ENCODE measurements at places on chromosomes 11 and 22. TPM values are rescaled to one million over a fixed set of nuclear protein-coding genes. Genes with fewer than 3 reads are reported as not detected.
A peak's percentile ranks its signal among the peaks of the same experiment; 100 is the strongest.

- peak overlapping the region; percentile 78 for H3K4me3 ChIP-seq
- DNase-seq, result peak; percentile 50
- H3K27me3 ChIP-seq, result no peaks in the 10 kb centered on the region
- no peaks in the 10 kb centered on the region for H3K4me1 ChIP-seq
- no peak overlapping the region for H3K27ac ChIP-seq
Measured at GRCh38 chr11:66745356-66746235, 16.6 kb upstream of the SPTBN2 start.

- H3K4me3 ChIP-seq, result no peak overlapping the region
- H3K4me1 ChIP-seq, result peaks cover 7% of the 10 kb centered on the region
- H3K27ac ChIP-seq, result no peak overlapping the region
- no peaks in the 10 kb centered on the region for H3K27me3 ChIP-seq
- DNase-seq, result no peak
Measured at GRCh38 chr11:122711362-122711761, 55.8 kb downstream of the UBASH3B start.

DNA sequence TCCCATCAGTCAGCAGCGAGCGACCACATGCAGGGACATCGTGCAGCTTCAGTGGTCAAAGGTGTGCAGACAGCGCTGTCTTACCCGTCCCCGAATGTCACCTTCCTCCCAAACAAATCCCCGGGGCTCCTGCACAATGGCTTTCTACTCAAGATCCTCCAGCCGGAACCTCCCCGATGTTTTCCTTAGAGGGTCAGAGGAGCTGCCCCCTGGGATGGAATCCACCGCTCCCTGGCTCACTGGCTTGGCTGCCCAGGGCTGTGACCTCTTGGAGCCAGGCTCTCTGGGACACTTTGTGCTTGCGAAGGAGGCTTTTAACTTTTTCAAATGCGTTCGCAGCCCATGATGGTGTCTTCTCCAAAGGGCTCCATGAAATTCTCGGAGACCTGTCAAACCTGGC, 17.3 kb upstream of the FGF19 start:
- H3K36me3 ChIP-seq, result no peaks in the 10 kb centered on the region
- H3K4me1 ChIP-seq, result no peaks in the 10 kb centered on the region
- no peak overlapping the region for H3K27ac ChIP-seq
- no peak overlapping the region for H3K4me3 ChIP-seq

- H3K4me1 ChIP-seq, result no peaks in the 10 kb centered on the region
- no peaks in the 10 kb centered on the region for H3K27me3 ChIP-seq
Measured at GRCh38 chr11:85884581-85885021, 29.4 kb downstream of the CCDC83 start.

GRCh38 chr11:41498726-41499125, 39.3 kb upstream of the LRRC4C start:
- no peak for DNase-seq
- no peaks in the 10 kb centered on the region for H3K36me3 ChIP-seq
- no peak overlapping the region for H3K4me3 ChIP-seq
- H3K4me1 ChIP-seq, result no peaks in the 10 kb centered on the region
- H3K27ac ChIP-seq, result no peak overlapping the region

DNA sequence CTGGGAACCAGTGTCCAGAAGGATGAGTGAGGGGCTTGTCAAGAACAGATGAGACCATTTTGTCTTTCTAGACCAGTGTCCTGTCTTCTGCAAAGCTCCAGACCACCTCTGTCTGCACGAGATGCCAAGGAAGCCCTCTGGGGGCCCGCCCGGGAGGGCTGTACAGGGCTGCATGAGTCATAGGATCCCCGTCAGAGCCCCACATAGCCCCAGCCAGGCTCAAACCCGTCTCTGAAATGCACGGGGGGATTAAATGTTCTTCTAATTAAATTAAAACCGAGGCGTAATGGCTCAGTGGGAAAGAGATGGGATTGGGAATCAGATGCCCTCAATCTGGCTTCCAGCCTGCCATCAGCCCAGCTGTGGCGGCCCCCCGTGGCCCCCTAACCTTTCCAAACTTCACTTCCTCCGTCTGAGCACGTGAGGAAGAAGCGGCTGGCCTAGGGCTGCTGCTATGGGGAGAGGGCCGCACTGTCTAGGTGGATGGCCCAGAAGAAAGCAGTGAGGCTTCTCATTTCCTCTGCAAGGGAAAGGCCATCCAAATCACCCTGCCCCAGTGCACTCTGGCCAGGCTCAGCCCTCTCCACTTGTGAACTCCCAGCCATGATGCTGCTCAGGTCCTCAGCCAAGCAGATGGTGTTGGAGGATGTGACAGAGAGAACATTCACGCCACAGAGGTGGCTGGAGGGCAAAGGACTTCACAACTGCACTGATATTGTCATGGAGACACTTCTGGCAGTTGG, 32.8 kb downstream of the KCNQ1OT1 start:
- H3K27me3 ChIP-seq, result no peaks in the 10 kb centered on the region
- no peak overlapping the region for H3K27ac ChIP-seq
- DNase-seq, result no peak
- H3K36me3 ChIP-seq, result no peaks in the 10 kb centered on the region

GRCh38 chr11:70942593-70942992, 309.8 kb downstream of the SHANK2 start:
- no peaks in the 10 kb centered on the region for H3K4me1 ChIP-seq
- no peaks in the 10 kb centered on the region for H3K36me3 ChIP-seq
- no peak overlapping the region for H3K4me3 ChIP-seq

DNA sequence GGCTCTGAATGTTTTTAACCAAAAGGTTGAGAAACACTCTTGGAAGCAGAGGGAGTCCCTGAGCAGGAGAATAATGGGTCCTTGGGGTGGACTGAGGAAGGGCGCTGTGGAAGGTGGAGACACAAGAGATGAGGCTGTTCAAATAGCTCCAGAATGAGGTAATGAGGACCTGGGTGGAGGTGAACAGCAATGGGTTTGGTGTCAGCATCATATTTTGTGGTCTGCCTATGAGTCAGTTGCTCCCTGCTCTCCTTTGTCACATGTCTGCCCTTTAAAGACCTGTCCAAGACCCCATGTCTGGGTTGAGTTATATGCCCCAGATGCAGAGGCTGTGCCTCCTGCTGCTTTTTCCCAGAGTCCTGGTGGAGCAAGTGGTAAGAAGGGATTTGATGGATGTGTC, 113.6 kb downstream of the BARX2 start:
- no peaks in the 10 kb centered on the region for H3K27me3 ChIP-seq
- no peaks in the 10 kb centered on the region for H3K4me1 ChIP-seq
- no peaks in the 10 kb centered on the region for H3K36me3 ChIP-seq
- H3K4me3 ChIP-seq, result no peak overlapping the region

DNA sequence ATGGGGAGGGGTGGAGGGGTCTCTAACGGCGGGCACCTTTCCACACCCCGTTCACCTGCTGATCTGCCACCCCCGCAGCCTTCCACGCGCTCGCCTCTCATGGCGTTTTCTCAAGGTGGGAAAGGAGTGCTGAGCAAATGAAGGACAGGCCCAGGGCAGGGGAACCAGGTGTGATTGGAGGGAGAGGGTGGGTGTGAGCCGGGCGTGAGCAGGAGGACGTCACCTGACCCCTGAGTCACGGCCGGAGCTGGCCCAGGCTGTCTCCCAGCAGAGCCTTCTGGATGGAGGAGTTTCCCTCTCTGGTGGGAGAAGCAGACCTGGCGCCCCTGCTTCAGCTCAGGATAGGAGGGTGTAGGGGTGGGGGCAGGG, 14.0 kb upstream of the ARHGAP8 start:
- H3K4me3 ChIP-seq, result no peak overlapping the region
- no peak overlapping the region for H3K27ac ChIP-seq
- DNase-seq, result no peak

DNA sequence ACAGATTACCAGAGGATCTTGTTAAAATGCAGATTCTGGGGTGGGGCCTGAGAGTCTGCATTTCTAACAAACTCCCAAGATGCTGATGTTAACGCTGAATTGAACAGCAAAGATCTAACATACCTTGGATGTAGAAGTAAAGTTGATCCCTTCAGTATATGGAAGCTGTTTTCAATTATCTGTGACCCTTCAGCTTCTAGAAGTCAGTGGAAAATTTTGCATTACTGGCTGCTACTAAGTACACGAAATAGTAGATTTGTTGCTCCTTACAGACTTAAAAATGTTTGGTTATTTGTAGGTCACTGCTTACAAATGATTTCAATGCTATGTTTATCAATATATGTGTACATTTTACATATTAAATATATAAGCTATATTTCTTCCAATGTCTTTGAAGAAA, 107.4 kb downstream of the ARHGAP42 start:
- H3K27ac ChIP-seq, result no peak overlapping the region
- no peak for DNase-seq
- no peaks in the 10 kb centered on the region for H3K36me3 ChIP-seq
- H3K4me3 ChIP-seq, result no peak overlapping the region
- no peaks in the 10 kb centered on the region for H3K27me3 ChIP-seq
- H3K4me1 ChIP-seq, result no peaks in the 10 kb centered on the region

DNA sequence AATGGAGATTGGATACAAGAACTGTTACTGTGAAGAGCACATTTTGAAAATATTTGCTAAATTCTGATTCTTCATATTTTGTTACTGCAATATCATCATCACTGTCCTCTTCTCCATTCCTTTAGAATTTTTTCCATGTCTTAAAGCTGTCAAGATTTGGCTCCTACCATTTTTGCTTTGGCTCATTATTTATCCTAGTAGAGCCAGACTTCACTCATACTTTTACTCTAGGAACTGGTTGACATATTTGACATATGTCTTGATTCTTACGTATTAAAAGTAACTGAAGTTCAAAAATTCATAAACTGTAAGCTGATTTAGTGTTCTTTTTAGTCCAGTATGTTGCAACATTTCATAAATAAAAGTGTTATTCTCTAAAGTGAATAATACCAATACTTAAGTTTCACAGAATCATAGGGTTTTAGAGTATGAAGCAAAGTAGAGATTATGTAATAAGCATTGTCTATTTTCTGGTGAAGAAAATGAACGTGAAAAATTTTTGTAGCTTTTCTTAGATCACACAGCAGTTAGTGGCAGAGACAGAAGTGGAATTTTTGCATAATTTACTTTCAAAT, 225.6 kb downstream of the TMEM135 start:
- no peak overlapping the region for H3K27ac ChIP-seq
- no peaks in the 10 kb centered on the region for H3K36me3 ChIP-seq
- no peaks in the 10 kb centered on the region for H3K4me1 ChIP-seq
- H3K27me3 ChIP-seq, result no peaks in the 10 kb centered on the region

DNA sequence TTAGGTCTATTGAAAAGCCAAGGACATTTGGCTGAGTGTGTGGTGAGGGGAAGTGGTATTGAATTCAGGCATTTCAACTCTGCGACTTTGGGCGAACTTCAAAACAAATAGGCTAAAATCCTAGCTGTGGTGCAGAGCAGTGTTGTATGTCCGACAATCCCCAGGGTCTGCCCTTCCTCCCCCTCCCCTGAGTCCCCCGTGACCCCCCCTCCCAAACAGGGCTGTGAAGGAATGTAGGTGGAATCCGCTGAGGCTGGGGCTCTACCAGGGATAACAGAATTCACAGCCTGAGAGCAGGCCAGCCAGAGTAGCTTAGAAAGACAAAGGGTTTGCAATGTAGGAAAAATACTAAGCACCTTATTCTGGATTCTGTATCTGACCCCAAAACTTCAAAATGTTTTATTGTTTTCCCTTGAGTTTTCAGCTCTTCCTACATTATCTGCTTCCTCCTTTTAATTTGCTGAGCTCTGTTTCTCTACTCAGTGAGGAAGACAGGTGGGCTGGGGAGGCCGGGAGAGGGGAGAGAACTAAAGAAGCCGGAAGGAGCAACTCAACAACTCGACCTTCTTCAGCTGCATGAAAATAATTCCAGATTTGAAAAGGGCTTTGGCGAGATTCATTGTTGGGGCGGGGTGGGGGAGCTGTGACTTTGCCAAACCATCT, 315.2 kb downstream of the BLID start:
- H3K36me3 ChIP-seq, result no peaks in the 10 kb centered on the region
- no peak for DNase-seq
- H3K4me1 ChIP-seq, result no peaks in the 10 kb centered on the region
- no peak overlapping the region for H3K27ac ChIP-seq
- no peak overlapping the region for H3K4me3 ChIP-seq

- no peak overlapping the region for H3K4me3 ChIP-seq
- no peaks in the 10 kb centered on the region for H3K27me3 ChIP-seq
- no peaks in the 10 kb centered on the region for H3K36me3 ChIP-seq
Measured at GRCh38 chr11:83613767-83614121, 327.6 kb upstream of the CCDC90B start.

- peaks cover 19% of the 10 kb centered on the region for H3K4me1 ChIP-seq
- no peak overlapping the region for H3K27ac ChIP-seq
- DNase-seq, result no peak
- H3K36me3 ChIP-seq, result peaks cover 37% of the 10 kb centered on the region
- no peaks in the 10 kb centered on the region for H3K27me3 ChIP-seq
Measured at GRCh38 chr11:62603072-62603408, 1.4 kb upstream of the MTA2 start.

DNA sequence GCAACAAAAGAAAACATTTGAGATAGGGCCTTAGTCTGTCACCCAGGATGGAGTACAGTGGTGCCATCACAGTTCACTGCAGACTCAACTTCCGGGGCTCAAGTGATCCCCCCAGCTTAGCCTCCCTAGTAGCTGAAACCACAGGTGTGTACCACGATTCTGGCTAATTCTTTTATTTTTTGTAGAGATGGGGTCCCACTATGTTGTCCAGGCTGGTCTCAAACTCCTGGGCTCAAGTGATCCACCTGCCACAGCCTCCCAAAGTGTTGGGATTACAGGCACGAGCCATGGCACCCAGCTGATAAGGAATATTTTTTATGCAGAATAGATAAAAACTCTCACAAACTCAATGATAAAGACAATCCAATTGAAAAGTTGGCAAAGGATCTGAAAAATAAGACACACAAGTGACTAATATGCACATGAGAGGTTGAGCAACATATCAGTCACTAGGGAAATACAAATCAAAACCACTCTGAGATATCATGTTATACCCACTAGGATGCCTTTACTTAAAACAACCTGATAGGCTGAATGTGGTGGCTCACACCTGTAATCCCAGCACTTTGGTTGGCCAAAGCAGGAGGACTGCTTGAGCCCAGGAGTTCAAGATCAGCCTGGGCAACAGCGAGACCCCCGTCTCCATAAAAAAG, 33.9 kb upstream of the CLTCL1 start:
- no peak overlapping the region for H3K27ac ChIP-seq
- H3K4me1 ChIP-seq, result no peaks in the 10 kb centered on the region
- H3K36me3 ChIP-seq, result peaks cover 11% of the 10 kb centered on the region
- no peak for DNase-seq
- no peak overlapping the region for H3K4me3 ChIP-seq
- H3K27me3 ChIP-seq, result no peaks in the 10 kb centered on the region

DNA sequence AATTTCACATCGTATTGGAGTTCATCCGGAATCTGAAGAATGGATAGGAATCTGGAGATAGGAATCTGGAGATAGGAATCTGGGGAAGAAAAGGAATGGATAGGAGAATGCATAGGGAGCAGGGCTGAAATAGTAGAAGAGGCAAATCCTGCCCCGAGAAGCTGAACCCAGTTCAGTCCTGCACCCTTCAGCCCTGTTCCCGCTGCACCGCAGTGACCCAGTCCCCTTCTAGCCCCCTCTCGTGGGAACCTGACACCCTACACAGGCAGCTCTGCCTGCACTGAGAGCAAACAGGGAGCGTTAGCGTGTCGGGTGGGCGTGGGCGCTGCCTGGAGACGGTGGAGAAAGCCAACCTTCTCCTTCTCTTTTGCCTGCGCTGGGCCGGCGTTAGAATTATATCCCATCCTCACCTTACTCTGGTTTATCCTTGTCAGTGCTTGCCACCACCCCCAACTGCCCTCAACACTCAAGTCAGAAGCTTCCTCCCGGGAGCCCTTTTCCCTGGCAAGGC, 1.0 kb upstream of the CCKBR start:
- peaks cover 12% of the 10 kb centered on the region for H3K4me1 ChIP-seq
- no peaks in the 10 kb centered on the region for H3K36me3 ChIP-seq
- no peak for DNase-seq
- H3K4me3 ChIP-seq, result peak overlapping the region; percentile 50

Gene CCDC15
- total RNA-seq, result 3.7 TPM

Gene UBQLN3
- total RNA-seq, result not detected

Gene KRTAP5-2
- not detected for total RNA-seq

Gene TRPC6
- total RNA-seq, result not detected

Gene PRAME
- not detected for total RNA-seq

Gene APOBEC3G
- 158 TPM for total RNA-seq

Gene ELMOD1
- total RNA-seq, result not detected
